Kidney (tissue), 22 donors: ENCODE measurements at places on chromosomes 4 and X.

DNA sequence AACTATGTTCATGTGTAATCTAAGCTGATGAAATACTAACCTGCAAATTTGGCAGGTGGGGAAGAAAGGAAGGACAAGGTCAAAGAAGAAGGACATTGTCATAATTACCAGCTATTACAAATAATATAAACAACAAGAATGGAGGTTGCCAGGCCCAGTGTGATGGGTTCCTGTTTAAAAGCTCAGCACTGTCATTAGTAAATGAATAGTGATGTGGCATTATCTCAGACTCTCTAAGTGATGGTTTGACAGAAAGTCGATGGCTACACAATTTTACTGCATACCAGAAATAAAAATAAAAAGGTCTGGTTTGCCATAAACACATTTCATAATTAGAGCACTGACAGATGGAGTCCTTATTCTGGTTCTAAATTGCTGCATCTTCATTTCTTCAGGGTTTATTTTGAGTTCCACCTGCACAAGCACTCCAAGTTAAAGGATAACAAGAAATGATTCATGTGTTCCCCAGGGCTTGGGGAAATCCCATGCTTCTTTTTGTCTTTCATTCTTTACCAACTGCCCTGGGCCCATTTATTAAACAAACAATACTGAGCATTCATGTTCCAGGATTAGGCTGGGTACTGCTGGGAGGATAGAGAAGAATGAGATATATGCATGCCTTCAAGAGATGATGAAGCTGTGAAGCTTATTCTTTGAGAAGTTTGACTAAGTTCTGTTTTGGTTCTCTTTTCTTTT lies 367.8 kb upstream of the RASGEF1B start:
- DNase-seq, result no peak

GRCh38 chr4:155510771-155511170 lies 134.0 kb upstream of the MAP9 start:
- no peak for DNase-seq

DNA sequence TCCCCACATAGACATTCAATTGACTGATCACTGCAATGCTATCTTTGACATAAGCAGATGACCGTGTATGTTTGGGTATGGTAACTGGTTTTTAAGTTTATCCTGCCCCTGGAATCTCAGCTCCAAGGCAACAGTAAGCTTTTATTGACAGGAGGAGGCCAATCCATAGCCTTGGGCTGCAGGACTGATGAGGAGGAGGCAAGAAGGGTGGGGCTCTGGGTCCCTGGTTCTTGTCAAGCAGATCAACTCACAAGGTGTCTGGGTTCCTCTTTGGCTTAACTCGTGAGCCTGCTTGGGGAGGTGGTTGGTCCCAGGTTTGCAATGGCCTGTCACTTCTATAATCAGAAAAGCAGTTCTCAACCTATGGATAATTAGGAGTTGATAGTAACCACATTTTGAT lies 113.2 kb upstream of the STX18 start:
- DNase-seq, result no peak

DNA sequence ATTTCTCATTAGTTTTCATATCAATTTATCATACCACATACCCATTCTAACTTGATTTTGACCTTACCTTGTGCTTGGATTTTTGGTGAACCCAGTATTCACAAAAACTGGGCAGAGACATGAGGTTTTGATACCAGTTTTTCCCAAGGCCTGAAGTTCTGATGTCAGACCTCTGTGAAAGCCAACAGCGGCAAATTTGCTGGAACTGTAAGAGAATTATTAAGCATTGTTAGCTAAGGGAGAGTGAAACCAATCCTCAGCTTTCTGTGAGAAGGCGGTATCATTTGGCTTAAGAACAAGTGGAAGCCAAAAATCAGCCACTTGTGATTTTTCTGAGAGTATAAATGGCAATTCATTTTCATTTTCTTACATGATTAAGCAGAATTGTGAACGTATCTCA lies 8.9 kb downstream of the HSD17B13 start:
- DNase-seq, result no peak

GRCh38 chr4:5452156-5452555 lies 256.2 kb downstream of the EVC2 start:
- DNase-seq, result no peak

- peak; percentile 34 for DNase-seq
Observed at GRCh38 chr4:169770416-169770815, 12.7 kb upstream of the HPF1 start.

DNA sequence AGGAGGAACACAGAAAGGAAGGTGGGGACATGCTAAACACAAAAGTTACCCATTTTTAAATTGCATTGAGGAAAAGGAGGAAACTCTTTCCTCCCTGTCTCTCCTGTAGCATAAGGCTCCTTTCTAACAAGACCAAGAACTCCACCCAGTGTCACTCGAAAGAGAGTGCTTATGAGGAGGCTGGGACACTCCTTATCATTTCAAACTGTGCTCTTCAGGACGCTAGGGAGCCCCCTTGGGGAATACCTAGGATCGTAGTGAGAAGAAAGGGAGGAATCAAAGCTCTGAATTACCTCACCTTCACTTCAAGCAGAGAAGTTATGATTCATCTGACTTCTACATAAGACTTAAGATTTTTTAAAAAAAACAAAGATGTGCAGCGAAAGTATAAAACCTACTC lies 65.5 kb downstream of the F9 start:
- DNase-seq, result no peak

DNA sequence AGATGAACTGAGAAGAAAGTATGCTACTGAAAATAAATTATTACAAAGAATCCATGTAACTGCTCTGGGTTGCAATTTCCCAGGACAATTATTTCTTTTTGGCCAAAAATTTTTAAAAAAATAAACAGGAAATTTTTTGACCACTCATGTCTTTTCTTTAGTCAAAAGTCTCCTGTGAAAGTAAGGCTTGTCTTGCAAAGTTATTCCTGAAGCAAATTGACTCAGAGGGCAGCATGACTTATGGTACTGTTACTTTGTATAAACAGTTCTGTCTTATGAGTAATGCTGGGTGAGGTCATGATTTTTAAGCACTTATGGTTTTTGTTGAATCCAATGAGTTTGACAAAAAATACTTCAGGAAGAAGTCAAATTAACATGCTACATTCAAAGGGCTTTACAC lies 292.8 kb upstream of the ARSJ start:
- DNase-seq, result no peak

DNA sequence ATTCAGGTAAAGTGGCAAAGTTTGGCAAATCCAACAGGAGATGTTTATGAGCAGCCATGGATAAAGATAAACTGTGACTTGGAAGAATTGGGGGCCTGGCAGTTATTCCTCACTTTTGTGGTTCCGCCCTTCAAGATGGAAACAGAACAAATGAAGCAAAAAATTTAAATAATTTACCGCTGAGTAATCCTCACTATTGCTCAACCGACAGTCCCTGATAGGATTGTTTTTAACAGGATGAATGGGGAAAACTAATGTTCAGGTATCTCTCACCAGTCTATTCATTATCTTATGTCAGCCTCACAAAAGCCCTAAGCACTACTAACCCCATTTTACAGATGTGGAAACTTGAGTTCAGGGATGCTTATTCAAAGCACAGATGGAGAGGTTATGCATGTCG lies 90.8 kb downstream of the FNIP2 start:
- no peak for DNase-seq

DNA sequence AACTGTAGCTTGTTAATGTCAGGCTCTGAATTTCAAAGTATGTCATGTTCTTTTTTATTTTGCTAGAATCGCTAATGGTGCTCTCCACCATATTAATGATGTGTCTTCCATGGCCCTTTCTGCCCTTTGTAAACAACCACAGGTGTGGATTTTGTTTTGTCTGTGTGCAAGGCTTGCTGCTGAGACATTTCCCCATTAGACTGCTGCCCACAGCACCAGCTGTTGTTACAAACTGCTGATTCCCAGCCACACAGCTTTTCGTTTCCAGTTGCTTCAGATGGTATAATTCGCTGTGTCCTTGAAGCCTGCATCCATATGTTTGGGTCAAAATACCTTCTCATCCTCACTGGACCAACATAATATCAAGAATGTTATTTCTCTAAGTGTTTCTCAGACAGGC lies 32.8 kb downstream of the KCNIP4 start:
- no peak for DNase-seq

DNA sequence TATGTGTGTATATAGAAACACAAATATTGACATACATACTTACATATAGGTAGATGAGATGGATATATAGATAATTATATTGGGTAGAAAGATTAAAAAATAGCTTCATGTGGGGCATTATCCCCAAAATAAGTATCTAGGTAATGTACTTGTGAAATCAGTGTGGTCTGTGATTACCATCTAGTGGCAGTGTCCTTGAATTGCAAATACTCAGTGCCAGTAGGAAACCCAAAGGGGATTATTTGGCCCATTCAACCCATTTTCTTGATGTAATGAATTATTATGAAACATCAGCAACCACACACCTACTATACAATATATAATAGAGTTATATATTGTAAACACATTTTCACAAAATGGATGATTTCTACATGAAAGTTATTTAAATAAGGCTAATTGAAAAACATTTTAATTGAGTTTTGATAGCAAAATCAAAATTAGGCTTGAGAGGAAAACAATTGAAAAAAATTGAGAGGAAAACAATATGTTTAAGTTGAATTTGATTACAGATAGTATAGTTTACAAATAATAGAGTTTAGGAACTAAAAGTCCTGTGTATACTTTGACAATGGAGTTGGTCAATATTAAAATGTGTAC lies 389.4 kb downstream of the GALNTL6 start:
- DNase-seq, result no peak

DNA sequence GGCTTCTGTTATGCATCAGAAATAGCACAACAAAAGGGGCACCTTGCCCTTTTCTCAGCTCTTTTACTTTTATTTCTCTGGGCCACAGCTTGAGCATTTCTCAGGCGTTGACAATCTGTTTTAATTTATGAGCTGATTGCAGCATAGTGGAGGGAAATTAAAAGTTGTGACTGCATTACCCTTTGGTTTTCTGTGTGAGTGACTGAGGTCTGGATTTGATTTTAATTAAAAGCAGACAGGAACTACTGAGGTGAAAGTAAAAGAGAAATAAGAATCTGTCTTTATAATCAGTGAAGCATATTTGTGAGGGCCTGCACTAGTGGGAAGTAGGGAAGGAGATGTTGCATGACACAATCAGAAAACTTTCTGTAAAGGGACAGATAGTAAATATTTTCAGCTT lies 43.4 kb upstream of the GEMIN8 start:
- peak; percentile 27 for DNase-seq

DNA sequence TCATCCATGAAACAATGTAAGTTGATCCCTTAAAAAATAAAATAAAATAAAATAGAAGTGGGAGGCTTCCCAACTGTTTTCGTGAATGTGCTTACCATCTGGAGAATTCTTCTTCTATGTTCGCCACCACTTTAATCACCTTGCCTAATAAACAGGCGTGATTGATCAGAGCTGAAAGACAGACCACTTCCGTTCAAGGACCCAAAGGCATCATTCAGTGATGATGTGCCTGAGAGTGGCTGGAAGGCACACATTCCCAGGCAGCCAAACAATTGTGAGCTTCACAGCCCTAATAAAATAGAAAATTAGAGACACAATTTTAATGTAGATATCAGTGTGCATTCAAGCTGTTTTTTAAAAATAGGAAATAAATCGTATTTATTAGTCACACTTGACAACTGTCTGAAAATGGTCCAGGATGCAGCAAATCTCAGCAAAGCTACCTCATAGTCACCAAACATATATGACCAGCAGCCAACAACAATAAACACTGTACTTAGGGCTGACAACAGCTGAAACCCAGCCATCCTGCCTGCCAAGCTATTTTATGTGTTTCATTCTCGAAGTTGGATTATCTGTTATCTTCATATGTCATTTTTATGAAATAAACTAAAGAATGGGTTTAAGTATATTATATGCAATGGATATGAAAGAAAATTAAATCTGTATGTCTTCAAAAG lies 163.2 kb upstream of the FAM9B start:
- DNase-seq, result no peak

- DNase-seq, result no peak
Observed at GRCh38 chr4:45155081-45155777, 428.9 kb upstream of the GNPDA2 start.

- no peak for DNase-seq
Observed at GRCh38 chr4:150211799-150212445, 133.7 kb downstream of the DCLK2 start.

DNA sequence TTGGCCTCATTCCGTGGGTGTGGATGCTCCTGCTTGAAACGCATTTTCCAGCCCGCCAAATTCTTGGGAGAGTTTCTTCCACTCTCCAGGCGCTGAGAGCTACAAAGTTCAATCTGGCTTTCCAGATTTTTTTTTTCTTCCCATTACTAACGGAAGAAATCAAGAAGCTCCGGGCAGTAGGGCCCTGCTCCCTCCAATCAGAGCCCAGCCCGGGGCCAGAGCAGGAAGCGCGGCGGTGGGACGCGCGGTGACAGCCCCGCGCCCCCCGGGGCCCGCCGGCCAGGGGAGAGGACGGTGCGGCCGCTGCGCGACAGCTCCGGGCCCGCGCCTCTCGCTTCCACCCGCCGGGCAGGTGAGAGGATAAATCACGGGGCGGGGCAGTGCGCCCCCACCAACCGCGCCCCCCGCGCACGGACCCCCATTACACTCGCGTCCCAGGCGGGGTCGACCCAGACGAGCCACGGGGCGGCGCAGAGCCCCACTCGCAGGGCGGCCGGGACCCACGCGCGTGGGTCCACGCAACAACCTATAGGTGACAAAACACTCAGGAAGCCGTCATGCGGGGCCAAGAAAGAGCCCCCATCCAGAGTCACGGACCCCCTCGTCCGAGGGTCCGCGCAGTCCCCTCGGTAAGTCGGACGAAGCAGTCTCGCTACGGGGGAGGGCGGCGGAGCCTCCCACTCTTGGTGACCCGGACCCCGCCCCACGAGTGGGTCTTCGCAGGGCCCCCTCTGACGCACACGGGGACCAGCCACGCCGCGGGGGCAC lies 868 bp downstream of the AFAP1 start:
- DNase-seq, result peak; percentile 79
